Transverse colon (tissue), 4 donors: ENCODE measurements at places on chromosomes 2 and 18.

DNA sequence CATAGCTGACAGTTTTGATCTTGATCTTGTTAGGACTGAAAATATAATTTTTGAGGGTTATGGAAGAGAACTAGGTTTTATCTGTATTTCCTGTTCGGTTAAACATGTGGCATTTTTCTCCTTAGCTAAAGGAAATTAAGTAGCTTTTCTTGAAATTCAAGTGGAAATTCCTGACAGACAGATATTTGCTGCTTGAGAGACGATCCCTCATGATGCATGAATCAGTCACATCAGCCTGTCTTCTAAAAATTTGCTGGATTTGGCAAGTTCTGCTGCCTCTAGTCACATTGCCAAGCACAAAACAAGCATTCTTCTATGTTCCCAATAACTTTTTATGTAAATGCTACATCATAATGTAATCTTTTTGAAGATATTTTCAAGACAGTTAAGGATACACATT, 201.8 kb upstream of the ATP5MC3 start:
- DNase-seq = no peak

DNA sequence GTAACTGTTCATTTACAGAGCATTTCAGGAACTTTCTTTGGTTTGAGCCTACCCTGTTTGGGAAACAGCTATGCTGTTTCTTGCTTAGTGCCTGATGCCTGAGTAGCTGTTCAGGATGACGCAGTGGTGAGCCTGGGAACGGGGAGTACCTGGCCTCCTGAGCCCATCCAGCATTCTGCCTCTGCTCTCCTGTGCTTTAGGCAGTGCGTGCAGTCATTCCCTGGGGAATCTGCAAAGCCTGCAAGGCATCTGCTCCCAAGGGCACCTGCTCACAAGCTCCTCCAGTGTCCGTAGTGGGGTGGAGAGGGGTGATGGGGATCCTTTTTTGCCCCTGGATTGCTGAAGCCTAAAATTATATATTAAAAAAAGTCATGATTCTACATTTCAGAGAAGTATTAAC, 68.8 kb downstream of the RAPGEF4 start:
- DNase-seq = no peak

DNA sequence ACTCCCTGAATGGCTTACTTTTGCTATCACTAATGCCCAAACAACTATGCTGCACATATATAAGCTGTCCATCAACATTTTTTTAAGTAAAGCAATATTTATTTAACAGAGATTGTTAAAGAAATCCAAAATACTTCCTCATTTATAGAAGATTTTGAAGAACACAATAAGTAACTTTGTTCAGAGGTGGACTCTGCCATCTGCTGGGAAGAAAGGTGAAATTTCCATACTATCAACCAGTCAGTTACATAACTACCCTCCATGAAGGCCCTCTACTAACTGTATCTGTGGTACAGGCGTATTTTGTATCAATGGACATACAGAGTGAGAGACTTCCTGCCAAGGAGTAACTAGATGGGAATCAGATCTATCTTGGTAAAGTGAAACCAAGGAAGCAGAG, 106.0 kb downstream of the DTNB start:
- DNase-seq = no peak

DNA sequence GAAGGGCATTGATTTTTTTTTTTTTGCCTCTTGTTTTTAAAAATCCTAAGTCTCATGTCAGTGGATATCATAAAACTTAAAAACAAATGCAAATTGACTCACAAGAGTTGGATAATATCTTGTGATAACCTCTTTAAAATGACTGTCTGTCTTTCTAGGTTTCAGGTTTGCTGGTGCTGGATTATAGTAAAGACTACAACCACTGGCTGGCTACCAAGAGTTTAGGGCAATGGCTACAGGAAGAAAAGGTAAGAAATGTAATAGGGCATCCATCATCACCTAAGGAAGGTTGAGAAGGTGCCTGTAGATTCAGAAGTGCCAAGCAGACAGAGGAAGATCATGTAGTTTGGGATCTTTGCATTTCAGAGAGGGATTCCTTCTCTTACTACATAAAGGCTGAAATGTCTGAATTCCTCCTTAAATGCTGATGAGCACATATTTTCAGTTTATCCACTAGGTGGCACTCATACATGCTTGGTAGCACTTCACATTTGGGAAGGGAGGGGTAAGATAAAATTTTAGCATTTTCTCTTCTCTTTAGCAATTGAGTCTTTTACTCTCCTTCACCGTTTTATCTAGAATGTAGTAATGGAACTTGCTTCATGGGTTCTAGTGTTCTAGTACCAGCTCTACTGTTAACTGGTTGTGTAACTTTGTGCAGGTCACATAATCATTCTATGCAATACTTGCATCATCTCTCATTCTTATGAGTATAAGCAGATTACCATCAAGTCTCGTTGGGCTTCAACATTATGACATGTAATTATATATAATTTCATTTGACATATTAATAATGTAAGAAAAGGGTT, 21.1 kb downstream of the CPS1 start:
- DNase-seq = no peak

GRCh38 chr18:53234610-53235009, 894.6 kb downstream of the DCC start:
- no peak for DNase-seq

DNA sequence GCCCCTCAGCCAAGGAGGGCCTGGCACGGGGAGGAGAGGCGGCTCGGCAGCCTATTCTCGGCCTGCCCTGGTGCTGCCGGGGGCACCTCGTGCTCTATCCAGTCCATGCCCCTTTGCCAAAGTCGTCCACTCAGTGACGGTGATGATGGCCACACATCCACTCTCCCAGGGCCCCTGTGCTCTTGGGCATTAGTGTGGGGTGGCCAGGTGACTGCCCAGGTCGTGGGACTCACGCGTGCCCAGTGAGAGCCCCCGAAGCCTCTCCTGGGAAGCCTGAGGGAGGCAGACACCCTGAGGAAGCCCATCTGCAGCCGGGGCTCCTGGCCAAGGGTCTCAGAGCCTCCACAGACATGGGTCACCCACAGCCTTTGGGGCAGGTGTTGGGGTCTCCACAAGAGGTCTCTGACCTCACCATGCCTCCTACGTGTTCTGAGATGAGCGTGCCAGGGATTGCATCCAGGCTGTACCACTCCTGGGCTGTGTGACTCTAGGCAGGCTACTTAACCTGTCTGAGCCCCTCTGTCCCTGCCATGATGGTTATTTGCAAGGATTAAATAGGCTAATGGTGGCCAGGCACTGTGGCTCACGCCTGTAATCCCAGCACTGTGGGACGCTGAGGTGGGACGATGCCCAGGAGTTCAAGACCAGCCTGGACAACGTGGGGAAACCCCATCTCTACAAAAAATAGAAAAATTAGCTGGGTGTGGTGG, 12.9 kb downstream of the RAMP1 start:
- no peak for DNase-seq

DNA sequence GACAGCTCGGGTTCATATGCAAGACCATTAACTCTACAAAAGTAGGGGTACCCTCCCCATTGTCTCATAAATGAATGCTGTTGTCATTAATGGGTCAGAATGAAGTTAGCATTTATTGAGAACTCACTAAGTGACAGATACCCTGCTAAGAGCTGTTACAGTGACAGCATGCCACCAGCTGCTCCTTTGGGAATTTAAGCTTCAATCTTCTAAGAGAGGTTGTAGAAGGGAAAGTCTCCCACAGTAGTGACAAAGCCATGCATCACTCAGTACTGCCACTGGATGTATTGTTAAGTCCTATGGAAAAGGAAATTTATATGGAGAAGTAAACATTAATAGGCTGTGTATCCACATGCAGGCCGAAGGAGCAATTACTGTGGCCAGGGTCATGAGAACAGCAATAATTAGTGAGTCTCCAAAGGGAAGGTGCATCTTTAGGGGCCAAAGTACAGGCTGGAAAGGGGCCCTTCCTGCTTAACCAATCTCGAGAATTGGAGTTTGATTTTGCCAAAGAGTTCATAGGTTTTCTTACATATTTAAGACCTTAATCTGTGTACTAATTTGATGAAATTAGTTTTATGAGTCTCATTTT, 64.5 kb upstream of the FAM124B start:
- DNase-seq = no peak

- DNase-seq = no peak
Measured at GRCh38 chr18:56992777-56993176, 154.1 kb upstream of the BOD1L2 start.

GRCh38 chr2:100940240-100940639, 61.8 kb upstream of the RPL31 start:
- no peak for DNase-seq

DNA sequence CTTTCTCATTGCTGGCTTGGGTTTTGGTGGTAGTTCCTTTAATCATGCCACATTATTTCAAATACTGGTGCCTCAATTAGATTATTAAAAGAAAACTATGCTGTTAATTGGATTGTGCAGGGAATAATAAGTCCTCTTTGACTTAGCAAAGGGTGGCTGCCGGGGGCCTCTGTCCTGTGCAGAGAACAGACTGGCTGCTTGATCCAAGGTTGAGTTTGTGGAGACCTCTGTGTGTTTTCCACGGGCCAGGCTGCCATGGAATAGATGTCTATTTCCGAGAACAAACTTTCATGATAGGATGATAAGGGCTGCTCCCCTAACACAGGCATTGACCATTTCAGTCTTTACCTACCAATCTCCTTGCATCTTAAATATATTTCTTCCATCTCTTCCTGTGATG, 30.4 kb upstream of the OTOS start:
- DNase-seq = no peak

GRCh38 chr2:125172181-125172580, 1147.1 kb downstream of the CNTNAP5 start:
- DNase-seq = no peak

- no peak for DNase-seq
Measured at GRCh38 chr2:69481421-69481820, 44.2 kb upstream of the NFU1 start.

- no peak for DNase-seq
Measured at GRCh38 chr2:75707901-75708300, 2.8 kb downstream of the GCFC2 start.

- DNase-seq = no peak
Measured at GRCh38 chr2:190927301-190927700, 46.7 kb downstream of the GLS start.

DNA sequence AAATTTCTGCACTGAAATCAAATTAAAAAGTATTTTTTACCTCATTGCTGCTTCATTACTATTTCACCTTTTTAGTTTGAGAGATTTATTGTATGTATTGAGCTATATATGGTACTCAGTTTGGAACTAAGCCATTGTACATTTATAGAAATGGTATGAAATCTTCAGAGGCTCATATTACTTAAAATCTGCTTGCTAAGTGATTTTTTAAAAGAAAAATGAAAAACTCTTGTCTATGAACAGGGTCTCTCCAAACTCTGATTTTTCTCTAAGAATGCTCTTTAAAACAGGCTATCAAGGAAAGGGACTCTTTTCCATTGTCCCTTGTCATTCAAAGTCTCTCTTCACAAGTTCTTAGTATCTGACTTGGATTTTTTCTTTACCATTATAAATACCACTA, 31.8 kb downstream of the C1D start:
- no peak for DNase-seq

GRCh38 chr2:26675651-26676255, 16.8 kb upstream of the KCNK3 start:
- DNase-seq = no peak

DNA sequence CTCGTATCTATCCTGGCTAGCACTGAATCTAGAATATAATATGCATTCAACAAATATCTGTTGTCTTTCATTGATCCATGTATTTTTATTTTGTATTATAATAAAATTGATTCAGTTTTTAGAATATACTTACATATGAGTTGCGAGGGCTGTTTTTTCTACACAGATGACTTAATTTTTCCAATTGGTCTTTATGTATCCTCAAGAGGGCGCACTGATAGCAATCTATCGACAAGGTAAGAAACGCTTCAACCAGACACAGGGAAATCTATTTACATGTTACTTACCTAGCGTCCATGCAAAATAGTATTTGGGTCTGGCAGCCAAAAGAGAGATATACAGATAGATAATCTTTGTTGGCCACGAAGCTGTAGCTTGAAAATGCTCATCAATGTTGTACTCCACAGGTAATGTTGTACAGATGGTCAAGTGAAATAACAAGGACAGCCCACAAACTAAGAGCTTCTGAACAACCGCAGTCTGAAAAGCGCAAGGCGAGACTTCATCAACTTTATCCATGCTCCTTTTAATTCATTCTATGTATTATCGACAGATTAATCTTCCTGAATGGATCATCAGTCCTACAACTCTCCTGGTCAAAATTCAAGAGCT, 35.5 kb upstream of the KIDINS220 start:
- no peak for DNase-seq

DNA sequence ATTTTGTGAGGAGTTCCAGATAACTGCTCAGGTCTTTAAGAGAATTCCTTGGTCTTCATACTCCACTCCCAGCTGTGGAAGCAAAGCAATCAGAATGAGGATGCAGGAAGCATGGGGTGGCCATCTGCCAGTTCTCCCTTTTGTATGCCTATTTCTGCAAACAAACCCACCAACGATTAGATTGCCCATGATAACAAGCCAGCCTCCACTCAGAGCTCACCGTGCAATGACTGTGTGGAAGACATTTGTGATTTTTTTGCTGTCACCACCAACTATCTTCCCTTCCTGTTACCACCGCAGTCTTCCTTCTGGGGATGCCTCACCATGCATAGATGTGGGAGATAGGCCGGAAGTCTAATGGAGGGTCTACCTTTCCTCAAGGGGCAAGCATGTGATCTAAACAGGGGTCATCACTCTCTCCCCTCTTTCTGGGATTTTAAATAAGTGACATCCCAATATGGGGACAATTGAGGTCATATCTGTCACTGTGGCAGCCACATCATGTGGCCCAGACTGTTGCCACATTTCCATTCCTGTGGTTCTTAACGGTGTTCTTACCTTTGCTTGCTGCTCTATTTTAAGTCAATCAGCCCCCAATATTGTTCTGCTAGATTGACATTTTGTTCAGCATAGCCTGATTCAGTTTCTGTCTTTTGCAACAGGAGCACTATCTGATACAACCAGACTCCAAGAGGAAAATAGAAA, 4.4 kb downstream of the AFF3 start:
- no peak for DNase-seq

- DNase-seq = no peak
Measured at GRCh38 chr18:63183378-63183777, 136.2 kb downstream of the BCL2 start.

DNA sequence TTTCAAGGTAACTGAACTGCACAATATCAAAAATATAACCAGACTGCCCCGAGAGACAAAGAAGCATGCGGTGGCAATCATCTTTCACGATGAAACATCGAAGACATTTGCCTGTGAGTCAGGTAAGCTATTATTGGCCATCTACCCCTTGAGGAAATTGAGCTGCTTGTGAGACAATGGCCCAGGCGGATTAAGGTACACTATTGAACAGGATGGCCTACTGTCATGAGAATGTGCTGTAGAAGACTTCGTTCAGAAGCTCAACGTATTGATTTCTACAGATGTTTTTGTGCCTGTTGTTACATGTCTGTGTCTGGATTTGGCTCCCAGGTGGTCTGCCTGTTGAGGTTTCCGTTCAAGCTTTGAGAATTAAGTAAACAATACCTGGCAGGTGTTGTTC, 198.7 kb downstream of the DOK6 start:
- DNase-seq = no peak

GRCh38 chr2:99166218-99166617, 11.5 kb downstream of the LIPT1 start:
- no peak for DNase-seq
